ENCODE measurements at places on chromosomes 6 and 20.

DNA sequence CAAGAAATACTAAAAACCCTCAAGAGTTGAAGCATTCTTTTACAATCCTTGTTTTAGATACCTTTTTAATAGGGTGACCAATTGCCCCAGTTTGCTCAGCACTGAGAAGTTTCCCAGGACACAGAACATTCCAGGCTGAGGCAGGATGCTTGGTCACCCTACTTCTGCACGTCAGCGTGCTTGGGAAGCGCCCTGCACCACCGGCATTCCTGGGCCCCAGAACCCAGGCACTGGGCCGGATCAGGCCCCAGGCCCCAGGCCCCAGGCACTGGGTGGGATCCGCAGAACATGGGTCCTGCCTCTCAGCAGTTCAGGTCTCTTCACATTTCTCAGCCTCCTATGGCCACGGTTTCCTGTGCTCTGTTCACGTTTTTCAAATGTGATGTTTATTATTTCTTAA, 213.8 kb upstream of the QKI start:
- DNase-seq: no peak

DNA sequence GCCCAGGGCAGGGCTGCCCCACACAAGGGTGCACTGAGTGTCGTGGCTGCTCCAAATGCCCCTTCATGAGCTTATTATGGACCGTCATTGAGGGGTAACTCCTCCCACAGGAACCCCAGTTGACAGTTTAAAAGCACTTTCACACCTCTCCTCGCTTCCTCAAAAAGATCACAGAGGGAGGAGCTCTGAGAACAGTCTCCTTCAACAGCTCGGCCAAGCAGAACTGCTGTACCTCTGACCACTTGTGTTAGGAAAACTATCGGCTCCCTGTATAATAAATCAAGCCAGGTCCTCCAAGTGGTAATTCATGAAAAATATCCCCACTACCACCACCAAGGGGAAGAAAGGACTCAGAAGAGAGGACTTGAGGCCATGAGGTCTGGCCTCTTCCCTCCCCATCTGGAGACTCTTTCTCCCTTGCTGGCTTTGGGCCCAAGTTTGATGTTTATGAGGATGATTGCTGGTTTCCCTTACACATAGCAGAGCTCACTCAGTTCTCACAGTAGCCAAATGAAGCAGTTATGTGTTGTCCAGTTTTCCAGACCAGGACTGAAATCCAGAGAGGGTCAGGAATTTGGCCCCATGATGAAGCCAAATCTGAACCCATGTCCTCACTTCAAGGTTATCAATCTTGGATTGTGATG, 8.7 kb downstream of the SNX21 start:
- DNase-seq: peak; percentile 32

DNA sequence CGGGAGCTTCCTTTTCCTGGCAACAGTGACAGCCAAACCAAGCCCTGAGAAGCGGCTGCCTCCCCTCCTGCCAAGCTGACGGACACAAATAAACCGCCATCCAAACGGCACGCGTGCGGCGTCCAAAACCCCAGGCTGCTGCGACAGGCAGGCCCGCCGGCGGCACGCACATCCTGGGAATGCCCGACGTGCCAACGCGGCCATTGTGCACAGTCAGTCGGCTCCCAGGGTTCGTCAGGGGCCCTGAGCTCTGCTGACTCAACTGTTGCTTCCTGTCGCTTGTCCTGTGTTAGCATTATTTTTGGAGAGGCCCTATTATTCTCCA, 6.8 kb downstream of the JAG1 start:
- peak; percentile 54 for DNase-seq

DNA sequence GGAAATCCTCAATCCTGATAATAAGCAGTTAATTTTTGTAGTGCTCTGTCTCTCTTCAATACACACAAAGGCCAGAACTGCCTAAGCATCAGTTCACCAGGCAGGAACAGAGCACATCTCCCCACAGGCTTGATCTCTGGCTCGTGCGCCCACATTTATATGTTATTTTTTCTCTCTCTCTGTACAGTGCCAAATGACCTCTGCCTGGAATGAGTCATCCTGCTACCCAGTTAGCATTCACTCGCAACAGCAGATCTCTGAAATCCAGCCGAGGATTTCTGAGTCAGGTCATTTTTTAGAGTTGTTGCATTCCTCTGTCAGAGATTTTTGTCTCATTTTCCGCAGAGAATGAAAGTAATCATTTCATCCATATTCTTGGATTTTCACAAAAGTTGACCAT, 107.1 kb downstream of the COL12A1 start:
- peak; percentile 79 for DNase-seq

GRCh38 chr20:23205611-23206041, 119.5 kb upstream of the CD93 start:
- DNase-seq: no peak

DNA sequence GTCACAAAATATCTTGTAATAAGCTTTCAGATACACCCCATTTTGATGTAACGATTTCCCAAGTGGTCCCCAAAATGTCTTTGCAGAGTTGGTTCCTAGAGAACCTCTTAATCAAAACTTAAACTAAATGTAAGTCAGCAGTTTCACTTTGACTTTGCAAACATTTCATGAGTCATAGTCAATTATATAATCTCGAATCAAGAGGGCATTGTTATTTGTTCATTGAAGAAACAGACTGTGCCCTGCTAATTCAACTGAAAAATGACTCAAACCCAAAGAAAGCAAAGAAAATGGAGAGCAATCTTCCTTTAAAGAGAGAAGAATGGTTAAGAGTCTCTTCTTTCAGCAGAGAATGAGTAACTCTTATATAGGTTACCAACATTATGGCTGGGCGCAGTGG, 58.3 kb downstream of the IPCEF1 start:
- no peak for DNase-seq

GRCh38 chr20:44706301-44707017, 8.7 kb upstream of the CCN5 start:
- DNase-seq: peak; percentile 61

All from hepatic stellate cell (primary cell).